ENCODE measurements at places on chromosomes 5 and 9. TPM values are rescaled to one million over a fixed set of nuclear protein-coding genes. Genes with fewer than 3 reads are reported as not detected.

SLC27A6 gene
- 7.5 TPM for total RNA-seq

ITK gene
- not detected for total RNA-seq

HNRNPAB gene
- 68.8 TPM for total RNA-seq

KIF24 gene
- total RNA-seq, result 1.4 TPM

CDX1 gene
- not detected for total RNA-seq

GPSM1 gene
- total RNA-seq, result 34.4 TPM

FGF1 gene
- total RNA-seq, result 22.5 TPM

GFI1B gene
- total RNA-seq, result not detected

IFNA21 gene
- total RNA-seq, result not detected

SLC4A9 gene
- total RNA-seq, result 0.54 TPM

SAXO1 gene
- not detected for total RNA-seq
